Immature natural killer cell (primary cell): ENCODE measurements at places on chromosomes 2 and 18.

GRCh38 chr2:139992078-139992477, 1211.9 kb upstream of the NXPH2 start:
- DNase-seq, result no peak

GRCh38 chr2:120825370-120826259, 89.9 kb downstream of the GLI2 start:
- no peak for DNase-seq

GRCh38 chr2:14632133-14632936, at the start of gene LRATD1:
Gene LRATD1, plus strand, starts transcription at chr2:14632717. Its CDS starts 1,263 bp downstream, at chr2:14633980.
- DNase-seq, result no peak

GRCh38 chr2:74406035-74406434, 15.4 kb downstream of the C2orf81 start:
- no peak for DNase-seq

DNA sequence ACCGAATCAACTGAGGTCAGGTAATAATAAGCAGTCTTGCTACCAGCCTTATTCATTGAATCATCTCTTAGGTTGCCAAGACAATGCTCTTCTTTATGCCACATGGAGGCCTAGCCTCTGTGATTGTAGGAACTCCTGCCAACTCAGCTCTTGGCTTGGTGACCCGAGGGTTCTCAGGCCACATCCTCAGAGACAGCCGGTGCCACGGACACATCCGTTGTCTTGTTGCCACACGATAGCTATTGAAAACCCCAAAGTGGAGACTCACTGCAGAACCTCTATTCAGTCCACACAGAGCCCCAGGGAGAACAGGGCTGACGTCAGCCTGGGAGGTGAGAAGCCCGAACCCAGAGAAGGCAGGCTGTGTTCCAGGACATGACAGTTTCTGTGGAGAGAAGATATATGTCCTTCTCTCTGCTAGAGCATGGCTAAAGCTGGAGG, 53.5 kb upstream of the TGFA start:
- no peak for DNase-seq
